Activated naive CD8-positive, alpha-beta T cell treated with anti-CD3 and anti-CD28 coated beads for 36 hours (primary cell): ENCODE measurements at places on chromosomes 3 and 15. TPM values are rescaled to one million over a fixed set of nuclear protein-coding genes. Genes with fewer than 3 reads are reported as not detected.

Gene LMLN
- 10.4 TPM for total RNA-seq

DNA sequence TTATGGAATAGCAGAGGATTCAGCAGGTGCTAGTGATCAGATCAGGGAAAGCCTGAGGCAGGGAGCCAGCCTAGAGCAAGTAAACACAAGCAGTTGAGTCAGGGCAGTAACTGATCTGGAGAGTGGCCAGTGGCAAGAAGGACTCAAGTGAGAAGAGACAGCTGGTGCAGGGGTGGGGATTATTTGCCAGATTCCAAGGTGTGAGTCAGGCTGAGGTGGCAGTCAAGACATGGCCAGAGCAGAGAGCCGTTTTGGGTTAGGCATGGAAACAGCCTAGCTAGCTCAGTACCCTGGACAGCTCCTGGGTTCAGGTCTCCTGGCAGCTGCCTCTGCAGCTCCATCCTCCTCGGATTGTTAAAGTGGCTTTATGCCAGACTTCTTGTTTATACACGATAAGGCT is 281.9 kb upstream of the ONECUT1 start:
- no peaks in the 10 kb centered on the region for H3K36me3 ChIP-seq
- no peak overlapping the region for H3K27ac ChIP-seq
- H3K4me1 ChIP-seq = no peaks in the 10 kb centered on the region
- H3K27me3 ChIP-seq = no peaks in the 10 kb centered on the region

DNA sequence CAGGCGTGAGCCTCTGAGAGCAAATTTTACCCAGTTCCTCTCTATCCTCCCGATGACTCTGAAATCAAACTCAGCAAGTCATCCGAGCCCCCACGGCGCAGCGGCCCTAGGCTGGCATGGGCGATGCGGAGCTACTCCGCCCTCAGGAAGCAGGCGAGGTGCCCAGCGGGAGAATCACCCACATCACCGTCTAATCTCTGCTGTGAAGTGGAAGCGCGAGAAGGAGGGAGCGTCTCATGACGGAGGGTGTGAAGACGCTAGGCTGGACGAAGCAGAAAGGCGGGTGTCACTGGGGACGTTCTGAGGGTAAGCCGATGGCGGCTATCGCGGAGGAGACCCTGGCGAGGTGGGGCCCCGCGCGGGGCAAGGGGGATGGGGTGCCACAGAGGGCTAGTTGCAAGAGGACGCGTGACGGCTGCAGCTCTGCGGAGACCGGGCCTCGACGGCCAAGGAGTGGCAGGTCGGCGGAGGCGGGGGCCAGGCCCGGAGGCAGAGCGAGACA is 9.1 kb upstream of the GNAI2 start:
- no peaks in the 10 kb centered on the region for H3K36me3 ChIP-seq
- DNase-seq = peak; percentile 53
- peaks cover 14% of the 10 kb centered on the region for H3K4me1 ChIP-seq
- H3K27me3 ChIP-seq = peaks cover 9% of the 10 kb centered on the region

DNA sequence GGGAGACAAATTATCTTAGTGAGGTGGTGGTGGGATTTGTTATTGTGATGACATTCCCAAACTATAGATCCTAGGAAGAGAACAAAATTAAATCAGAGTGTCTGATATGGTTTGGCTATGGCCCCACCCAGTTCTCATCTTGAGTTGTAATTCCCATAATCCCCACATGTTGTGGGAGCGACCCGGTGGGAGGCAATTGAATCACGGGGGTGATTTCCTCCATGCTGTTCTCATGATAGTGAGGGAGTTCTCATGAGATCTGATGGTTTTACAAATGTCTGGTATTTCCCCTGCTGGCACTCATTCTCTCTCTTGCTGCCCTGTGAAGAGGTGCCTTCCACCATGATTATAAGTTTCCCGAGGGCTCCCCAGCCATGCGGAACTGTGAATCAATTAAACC is 62.0 kb downstream of the RPL22L1 start:
- no peak for DNase-seq
- H3K36me3 ChIP-seq = no peaks in the 10 kb centered on the region
- no peaks in the 10 kb centered on the region for H3K4me1 ChIP-seq
- H3K27me3 ChIP-seq = peaks cover 16% of the 10 kb centered on the region
- H3K27ac ChIP-seq = no peak overlapping the region

GRCh38 chr15:101841656-101842055 is 29.7 kb downstream of the OR4F15 start:
- H3K4me3 ChIP-seq = no peak overlapping the region
- H3K4me1 ChIP-seq = no peaks in the 10 kb centered on the region
- peaks cover 49% of the 10 kb centered on the region for H3K27me3 ChIP-seq
- no peak overlapping the region for H3K27ac ChIP-seq

Gene MYL3
- total RNA-seq = not detected

DNA sequence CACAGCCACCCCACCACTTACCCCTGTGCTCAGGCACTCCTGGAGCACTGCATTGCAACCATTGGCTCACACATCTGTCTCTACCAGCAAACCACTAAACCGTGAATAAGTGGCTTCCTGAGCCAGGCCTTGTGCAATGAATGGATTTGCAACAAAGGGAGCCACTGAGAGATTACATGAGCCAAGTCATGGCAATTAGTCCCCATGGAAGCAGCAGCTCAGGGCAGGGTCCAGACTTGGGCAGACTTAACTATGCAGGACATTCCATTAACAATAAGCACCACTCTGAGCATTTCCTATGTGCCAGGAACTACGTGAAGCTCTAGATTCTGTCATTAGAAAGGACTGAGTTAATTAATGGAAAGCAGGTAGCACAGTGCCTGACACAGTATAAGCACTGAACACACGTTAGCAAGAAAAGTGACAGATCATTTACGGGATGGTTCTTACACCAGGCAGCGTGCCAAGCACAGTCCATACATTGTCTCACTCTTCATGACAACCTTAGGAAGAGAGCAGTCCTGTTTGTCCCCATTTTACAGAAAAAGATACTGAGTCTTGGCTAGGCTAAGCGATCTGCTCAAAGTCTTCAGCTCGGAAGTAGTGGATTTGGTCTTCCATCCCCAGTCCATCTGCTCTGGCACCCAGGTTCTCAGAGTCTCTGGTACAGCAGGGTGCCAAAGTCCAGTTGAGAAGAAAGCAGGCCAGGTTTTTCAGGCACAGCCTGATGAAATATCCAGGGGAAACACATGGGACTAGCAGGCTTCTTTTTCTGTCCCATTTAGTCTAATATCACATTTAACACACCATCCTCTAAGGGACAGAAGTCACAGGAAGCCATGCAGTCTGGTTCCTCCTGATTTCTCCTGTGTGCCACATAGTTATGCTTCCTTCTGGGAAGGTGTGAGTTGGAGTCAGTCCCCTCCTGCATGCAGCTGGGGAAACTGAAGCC is 44.1 kb downstream of the LIPC start:
- H3K4me3 ChIP-seq = peak overlapping the region; percentile 42
- H3K27me3 ChIP-seq = no peaks in the 10 kb centered on the region
- peaks cover 64% of the 10 kb centered on the region for H3K4me1 ChIP-seq
- peak overlapping the region; percentile 98 for H3K27ac ChIP-seq
- H3K36me3 ChIP-seq = peaks cover 18% of the 10 kb centered on the region

DNA sequence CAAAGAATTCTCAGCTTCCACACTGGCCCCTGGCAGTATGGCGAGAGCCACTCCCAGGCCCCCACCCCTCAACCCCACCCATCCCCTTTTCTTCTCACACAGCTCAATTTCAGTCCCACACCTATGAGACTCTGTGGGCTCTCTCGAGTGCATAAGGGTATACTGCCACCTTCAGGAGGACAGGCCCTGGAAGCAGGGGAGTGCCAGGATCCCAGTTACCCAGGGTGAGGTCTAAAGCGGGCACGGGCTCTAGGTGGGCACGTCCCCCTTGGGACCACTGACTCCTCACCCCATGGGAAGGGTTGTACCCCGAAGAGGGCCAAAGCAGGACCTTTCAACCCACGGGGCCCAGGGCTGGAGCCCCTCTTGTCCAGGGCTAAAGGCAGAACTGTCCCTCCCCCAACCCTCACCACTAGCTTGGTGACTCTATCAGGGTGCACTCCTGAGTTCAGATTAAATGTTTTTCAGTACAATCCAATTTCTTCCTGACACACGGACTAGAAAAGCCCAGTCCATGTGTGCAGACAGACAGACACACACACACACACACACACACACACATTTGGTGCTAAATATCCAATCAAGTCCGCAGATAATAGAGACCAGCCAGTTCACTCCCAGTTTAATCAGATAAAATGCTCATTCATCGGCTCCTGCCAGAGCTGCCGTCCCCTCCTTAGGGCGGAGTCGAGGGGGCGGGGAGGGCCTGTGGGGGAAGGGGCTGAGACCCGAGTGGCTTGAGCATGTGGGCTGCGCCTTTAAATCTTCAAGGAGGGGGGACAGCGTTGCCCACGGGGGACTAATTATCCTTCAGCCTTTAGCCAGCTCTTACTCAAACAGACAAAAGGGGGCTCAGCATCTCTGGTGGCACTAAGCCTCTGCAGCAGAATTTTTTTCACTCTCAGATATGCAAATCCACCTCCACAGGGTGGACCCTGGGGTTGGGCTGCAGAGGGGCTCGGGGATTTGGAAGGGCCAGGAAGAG is 59.3 kb downstream of the CYP11A1 start:
- H3K36me3 ChIP-seq = no peaks in the 10 kb centered on the region
- peaks cover 30% of the 10 kb centered on the region for H3K27me3 ChIP-seq
- peak; percentile 36 for DNase-seq
- no peaks in the 10 kb centered on the region for H3K4me1 ChIP-seq

Gene ARGFX
- total RNA-seq = not detected

Gene CDCP1
- 1.1 TPM for total RNA-seq
